Activated CD8-positive, alpha-beta memory T cell treated with anti-CD3 and anti-CD28 coated beads, Interleukin-2, amount 50 U/mL, for 4 hours (primary cell): ENCODE measurements at places on chromosomes 6 and 20.

DNA sequence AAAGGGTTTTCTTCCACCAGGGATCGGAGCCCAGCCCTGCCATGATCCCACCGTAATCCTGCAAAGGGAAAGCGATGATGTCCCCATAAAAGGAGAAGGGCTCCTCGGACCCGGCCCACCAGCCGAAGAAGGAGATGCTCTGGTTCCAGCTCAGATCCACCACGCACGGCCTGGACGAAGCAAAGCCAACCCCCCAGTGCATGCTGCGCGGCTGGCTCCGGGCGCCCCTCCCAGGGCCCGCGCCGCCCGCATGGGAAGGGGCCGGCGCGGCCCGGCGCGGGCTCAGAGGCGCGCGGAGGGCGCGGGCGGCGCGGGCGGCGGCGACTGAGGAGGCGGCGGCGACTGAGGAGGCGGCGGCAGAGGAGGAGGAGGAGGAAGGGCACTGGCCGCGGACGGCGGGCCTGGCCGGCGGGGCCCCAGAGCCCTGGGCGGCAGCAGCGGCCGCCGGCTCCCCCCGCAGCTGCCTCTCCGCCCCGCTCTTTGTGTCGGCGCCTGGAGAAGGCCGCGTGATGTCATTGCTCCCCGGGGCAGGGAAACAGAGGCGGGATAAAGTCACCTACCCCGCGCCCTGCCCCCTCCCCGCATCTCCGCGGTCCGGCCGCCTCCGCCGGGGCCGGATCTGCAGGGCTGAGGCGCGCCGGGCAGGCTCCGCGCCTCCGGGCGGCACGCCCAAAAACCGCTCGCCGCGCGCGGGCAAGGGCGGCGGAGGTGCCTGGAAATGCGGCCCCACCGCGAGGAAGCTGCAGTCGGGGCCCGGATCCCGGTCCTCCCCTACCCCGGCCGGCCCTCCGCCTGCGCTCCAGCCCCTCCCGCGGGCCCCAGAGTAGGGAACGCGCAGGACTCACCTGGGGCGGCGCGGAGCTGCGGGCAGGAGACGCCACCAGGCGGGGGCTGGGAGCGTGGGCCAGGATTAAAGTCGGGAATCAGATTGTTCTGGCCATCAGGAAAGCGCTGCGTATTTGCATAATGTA lies at the start of gene FAXC:
FAXC (minus strand) TSS at position 504 of the 971 bp plus-strand sequence; CDS start at position 202, 302 bp downstream.
- no peak for DNase-seq

DNA sequence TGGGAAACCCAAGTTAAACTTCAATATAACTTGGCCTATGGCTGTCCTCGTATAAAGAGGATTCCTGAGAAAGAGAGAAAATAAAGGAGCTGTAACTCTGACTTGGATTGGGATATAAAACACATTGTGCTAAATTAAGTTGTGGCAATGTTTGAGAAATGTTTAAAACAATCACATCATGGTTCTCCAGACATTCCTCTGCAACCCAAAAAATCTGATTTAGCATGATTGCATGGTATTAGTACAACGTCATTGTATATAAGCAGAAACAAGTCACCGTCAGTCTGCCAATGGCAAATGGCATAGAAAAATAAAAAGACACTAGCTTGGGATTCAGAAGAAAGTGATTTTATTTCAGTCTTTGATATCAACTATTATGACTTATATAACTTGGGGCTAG lies 140.2 kb upstream of the FAM83B start:
- DNase-seq: no peak

DNA sequence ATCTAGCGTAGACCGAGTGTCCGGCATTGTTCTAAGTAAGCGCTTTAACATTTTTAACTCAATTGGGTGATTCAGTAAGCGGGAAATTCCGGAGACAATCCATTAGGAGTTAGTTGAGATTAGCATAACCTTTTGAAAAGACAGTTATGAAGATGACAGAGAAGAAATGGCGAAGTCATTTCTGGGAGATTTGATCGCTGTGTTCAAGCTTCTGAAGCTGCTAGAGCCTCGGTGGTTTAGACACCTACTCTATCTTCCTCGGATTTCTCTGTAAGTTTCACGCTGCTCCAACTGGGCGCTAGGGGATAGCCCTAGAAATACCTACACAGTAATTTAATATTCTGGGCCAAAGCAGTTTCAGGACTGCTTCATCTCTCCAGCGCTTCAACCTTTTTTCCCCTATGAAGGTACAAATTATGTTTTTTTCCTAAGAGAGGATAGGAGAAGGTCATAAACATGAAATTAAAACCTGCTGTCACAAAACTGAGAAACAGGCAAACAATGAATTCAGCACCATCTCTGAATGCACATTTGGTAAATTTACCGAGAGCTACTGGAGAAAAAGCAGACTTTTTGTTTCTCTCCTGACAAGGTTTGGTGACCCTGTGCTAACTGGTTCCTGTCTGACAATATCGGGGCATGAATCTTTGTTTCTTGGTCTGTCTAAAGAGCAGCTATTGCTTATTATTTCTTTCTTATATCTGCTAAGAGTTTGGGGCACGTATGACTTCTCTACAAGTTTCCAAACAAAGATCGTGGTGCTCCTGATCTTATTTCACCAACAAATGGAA lies 22.4 kb downstream of the ZNF311 start:
- no peak for DNase-seq

GRCh38 chr20:57076152-57076652 lies 190.2 kb downstream of the BMP7 start:
- no peak for DNase-seq
